ENCODE measurements at places on chromosomes 5 and 9. TPM values are rescaled to one million over a fixed set of nuclear protein-coding genes. Genes with fewer than 3 reads are reported as not detected.

- no peaks in the 10 kb centered on the region for H3K36me3 ChIP-seq
- H3K4me3 ChIP-seq = no peak overlapping the region
- no peak for DNase-seq
- no peaks in the 10 kb centered on the region for H3K4me1 ChIP-seq
- H3K27ac ChIP-seq = no peak overlapping the region
These were observed 304.3 kb downstream of the ARHGAP26 start for GRCh38 chr5:143074414-143074996.

DNA sequence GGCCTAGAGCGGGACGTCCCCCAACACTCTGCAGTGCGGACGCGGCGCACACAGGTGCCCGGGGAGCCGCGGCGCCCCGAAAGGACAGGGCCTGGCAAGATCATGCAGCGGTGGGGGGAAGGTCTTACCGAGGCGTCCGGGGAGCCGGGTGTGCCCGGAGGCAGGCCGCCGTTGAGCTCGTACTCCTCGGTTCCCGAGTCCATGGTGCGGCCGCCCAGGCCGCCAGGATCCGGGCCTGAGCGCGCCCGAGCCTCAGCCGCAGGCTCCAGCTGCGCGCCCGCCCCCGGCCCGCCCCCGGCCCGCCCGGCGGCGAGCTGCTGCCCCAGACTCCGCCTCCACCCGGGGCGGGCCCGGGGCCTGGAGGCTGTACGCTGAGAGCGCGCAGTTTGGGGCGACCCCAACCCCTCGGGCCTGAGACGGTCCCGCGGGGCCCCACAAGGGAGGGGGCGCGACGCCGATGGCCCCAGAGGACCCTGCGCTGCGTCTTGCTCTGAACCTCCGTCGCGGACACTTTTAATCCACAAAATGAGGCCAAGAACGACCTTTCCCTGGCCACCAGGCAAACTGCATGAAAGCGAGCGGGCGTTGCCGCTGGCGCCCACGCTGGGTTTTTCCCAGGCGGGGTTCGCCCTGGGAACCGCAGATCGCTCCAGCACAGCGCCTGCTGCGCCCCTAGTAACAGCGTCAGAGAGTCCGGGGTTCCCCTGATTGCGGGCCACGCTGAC, at the start of gene NINJ1:
Gene NINJ1, minus strand, starts transcription at position 237 of the 725 bp plus-strand sequence. Its CDS starts 34 bp downstream, at position 203.
- H3K36me3 ChIP-seq = no peaks in the 10 kb centered on the region
- peak within 1 kb of the TSS; percentile 94 for H3K27ac ChIP-seq
- peak within 1 kb of the TSS; percentile 72 for H3K4me3 ChIP-seq

PCDHA10 gene
- total RNA-seq = 5.8 TPM

POLK gene
- total RNA-seq = 27.0 TPM

DNA sequence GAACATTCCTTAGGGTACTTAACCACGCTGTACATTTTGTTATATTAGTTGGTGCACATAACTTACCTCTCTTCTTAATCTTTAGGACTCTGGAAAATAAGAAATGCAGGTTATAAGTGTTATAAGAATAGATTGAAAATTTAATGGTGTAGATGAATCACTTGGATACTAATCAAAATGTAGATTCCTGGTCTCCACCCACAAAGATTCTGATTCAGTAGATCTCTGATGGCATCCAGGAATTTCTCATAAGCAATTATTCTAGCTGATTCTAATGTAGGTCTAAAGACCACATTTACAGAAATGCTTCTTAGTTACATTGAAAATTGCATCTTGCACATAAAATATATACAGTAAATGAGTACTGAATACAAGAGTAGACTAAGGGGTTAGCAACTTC, 38.9 kb upstream of the ASTN2 start:
- no peaks in the 10 kb centered on the region for H3K27me3 ChIP-seq
- no peak overlapping the region for H3K4me3 ChIP-seq
- H3K27ac ChIP-seq = no peak overlapping the region
- H3K4me1 ChIP-seq = no peaks in the 10 kb centered on the region
- no peaks in the 10 kb centered on the region for H3K36me3 ChIP-seq
- DNase-seq = no peak

- H3K4me3 ChIP-seq = no peak overlapping the region
- no peaks in the 10 kb centered on the region for H3K36me3 ChIP-seq
- no peaks in the 10 kb centered on the region for H3K27me3 ChIP-seq
- no peaks in the 10 kb centered on the region for H3K4me1 ChIP-seq
These were observed 192.0 kb downstream of the TLE4 start for GRCh38 chr9:79763671-79764285.

PCDHB3 gene
- not detected for total RNA-seq

DNA sequence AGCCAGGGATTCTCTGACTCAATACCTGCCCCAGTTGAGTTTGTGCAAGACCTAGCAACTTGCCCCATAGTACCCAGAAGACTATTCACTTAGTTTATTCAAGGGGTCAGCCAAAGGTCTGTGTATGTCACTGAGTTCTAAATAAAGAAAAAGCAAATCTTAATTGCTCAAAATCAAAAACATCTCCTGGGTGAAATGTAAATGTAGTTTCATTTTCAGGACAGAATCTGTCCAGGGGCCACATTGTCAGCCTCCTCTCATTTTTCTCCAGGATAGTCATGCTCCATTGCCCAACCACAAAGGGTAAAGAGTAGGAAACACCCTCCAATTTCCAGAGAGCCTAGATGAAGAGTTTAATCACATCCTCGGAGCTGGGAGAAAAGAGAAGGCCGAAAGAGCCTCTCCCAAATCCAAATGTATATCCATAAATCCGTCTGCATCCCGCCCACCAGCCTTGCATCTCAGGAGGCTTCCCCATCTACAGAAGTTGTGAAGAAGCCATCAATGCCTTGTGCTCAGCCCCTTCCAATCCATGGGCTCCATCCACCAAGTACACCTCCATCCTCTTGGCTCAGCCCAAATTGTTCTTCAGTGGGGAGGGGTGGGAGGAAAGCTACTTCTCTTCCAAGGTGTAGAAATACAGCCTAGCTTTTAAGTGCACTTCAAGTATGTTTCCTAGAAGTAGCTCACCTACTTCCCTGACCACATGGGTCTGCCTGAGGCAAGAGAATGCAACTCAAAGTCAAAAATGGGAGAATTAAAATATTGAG, 26.9 kb downstream of the ADAM19 start:
- DNase-seq = peak; percentile 34
- H3K36me3 ChIP-seq = no peaks in the 10 kb centered on the region
- H3K27me3 ChIP-seq = no peaks in the 10 kb centered on the region
- H3K4me1 ChIP-seq = no peaks in the 10 kb centered on the region
- no peak overlapping the region for H3K4me3 ChIP-seq

- H3K27ac ChIP-seq = peak overlapping the region; percentile 59
- H3K27me3 ChIP-seq = no peaks in the 10 kb centered on the region
- H3K4me1 ChIP-seq = peaks cover 92% of the 10 kb centered on the region
- no peak overlapping the region for H3K4me3 ChIP-seq
These were observed 8.2 kb downstream of the PRRC2B start for GRCh38 chr9:131402073-131402472.

- no peak overlapping the region for H3K27ac ChIP-seq
- no peaks in the 10 kb centered on the region for H3K27me3 ChIP-seq
- no peaks in the 10 kb centered on the region for H3K4me1 ChIP-seq
- no peaks in the 10 kb centered on the region for H3K36me3 ChIP-seq
- no peak overlapping the region for H3K4me3 ChIP-seq
- no peak for DNase-seq
These were observed 302.8 kb upstream of the RASA1 start for GRCh38 chr5:86964889-86965288.

GRCh38 chr9:81108391-81108790, 581.0 kb downstream of the TLE1 start:
- no peaks in the 10 kb centered on the region for H3K4me1 ChIP-seq
- no peak overlapping the region for H3K4me3 ChIP-seq

DNA sequence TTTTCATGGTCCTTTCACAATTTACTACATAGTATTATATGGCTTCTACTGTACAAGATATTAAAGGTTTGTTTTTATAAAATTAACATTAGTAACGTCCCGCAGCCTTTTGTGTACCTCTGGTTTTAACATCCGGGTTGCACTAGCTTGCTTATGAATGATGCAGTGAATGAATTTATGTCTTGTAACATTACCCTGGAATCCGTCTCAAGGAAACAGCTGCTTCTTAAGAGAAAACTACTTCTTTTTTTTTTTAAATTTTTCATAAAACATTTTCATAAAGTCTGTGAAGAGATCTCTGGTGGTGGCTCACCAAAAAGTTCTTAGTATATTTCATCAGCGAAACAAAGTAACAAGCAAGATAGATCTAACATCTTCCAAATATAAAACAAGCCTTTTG, 23.6 kb downstream of the MARCHF3 start:
- H3K36me3 ChIP-seq = no peaks in the 10 kb centered on the region
- DNase-seq = no peak
- H3K27ac ChIP-seq = no peak overlapping the region
- H3K27me3 ChIP-seq = no peaks in the 10 kb centered on the region
- no peaks in the 10 kb centered on the region for H3K4me1 ChIP-seq
